ENCODE measurements at places on chromosomes 12 and 14. TPM values are rescaled to one million over a fixed set of nuclear protein-coding genes. Genes with fewer than 3 reads are reported as not detected.

DNA sequence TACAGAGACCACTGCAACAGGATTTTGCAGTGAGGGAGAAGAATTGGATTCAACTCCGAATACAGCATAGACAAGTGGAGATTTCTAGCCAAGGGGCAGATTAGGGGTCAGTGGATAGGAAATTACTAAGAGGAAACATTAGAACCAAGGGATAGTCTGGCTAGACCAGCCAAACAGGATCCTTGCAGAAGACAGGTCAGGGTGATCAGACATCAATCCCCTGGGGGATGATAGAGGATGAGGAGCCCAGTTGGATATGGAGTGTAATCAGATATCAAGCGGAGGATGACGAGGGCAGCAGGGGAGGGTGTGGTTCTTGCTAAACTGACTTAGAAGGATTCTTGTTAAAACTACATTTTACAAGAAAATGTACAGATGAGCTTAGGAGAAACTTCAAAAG lies 424.4 kb downstream of the DAD1 start:
- DNase-seq, result no peak

DNA sequence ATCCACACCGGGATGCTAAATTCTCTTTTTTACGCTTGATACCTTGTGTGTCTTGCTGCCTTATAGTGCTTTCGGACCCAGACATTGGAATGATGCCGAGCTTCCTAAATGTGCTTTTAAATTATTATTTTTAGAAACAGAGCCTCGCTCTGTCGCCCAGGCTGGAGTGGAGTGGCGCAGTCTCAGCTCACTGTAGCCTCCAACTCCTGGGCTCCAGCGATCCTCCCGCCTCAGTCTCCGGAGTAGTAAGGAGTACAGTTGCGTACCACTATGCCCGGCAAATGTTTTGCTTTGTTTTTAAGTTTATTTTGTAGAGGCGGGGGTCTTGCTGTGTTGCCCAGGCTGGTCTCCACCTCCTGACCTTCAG lies 489 bp upstream of the EML5 start:
- no peak for DNase-seq

DNA sequence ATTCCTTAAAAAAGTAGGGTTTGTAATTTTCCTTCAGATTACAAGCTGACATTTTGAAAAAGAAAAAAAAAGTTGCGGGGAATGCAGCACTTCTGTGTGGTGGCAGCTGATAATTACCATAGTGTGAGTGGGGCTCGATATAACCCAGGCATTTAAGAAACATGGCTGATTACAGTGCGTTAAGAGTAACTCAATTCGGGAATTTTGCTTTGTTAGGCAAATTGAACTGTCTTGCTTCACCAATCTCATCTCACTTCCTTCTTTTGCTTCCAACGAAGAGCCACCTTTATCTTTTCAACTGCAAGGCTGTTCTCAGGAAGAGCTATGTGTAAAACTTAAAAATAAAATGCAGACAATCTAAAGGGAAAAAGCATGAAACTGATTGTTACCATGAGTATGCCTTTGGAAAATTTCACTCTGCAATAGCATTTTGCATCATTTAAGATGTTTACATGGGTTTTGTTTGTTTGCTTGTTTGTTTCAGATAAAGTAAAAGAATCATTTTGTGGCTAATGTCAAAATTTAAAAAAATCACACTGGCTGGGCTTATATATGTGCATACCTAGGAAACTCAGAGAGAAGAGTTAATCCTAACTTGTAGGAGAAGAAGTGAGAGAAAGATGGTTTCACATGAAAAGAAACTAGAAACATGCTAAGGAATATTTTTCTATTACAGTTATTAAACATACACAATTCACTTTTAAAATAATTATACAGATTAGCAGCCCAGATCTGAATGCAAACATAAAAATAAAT lies 295.9 kb upstream of the ATP2B1 start:
- no peak for DNase-seq

DNA sequence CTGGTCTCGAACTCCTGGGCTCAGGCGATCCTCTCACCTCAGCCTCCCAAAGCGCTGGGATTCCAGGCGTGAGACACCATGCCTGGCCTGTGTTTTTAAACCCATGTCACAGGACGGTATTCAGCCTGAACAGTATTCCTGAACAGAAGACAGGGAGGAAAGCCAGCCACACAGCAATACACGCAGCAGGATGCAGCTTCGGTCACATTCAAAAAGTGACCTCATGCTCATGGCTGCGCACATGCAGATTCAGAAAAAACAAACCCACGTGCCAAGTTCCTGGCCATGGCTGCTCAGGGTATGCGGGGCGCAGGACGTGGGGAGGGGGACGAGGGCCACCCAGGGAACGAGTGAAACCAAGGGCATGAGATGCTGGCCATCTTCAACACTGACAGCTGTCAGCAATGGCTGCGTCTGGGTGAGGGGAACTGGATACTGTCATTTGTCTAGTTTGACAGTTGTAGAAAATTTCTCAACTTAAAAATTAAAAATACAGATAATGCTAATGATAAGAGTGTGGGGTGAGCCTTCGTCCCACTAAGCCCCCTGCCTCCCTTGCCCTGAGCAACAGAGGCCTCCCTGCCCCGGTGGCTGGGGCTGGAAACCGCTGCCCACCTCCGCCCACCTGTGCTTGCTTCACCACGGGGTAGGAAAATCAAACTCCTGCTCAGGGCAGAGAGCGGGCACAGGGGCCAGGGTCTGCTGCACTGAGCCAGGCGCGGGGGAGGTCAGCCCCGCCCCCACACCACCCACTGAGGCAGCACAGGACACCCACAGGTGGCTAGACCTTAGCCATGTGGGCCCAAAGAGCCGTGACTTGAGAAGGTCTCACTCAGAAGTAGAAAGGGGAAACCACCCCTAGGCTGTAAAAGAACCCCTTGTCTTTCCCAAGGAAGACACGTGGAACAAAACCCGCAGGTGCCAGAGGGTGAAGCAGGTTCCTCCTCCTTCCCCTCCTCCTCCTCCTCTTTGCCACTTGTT lies 84.2 kb downstream of the SCARB1 start:
- no peak for DNase-seq

DNA sequence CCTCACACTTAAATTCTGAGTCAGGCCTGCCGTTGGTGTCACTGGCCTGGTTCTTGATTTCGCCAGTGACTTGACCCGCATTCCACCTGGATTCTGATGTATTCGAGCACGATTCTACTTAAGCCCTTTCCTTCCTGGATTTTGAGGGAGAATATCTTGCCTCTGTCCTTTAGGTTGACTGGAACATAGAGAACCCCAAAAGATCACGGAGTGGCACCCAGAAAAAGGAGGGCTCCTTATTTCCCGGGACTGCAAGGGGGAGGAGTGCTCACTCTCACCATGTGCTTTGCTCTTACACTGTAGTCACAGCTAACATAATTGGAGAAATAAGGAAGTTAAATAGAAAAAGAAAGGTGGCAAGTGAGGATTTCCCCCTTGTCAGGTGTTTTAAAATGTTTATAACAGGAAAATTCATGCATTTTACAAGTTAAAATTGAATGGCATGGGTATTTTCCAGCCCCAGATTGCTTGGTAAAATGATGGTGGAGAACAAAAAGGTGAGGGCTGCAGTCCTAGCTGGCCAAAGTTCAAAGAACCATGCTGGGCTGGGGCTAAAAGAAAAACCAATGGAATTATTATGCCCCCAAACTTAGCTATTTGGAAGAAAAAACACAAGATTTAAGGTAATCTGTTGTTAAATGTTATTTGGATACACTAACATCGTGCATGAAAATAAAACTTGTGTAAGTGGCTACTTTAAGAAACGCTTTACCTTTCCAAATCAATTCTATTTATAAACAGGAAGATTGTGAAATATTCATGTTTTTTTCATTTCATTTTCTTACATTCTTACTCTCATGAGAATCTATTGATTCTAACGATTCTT lies 8.9 kb downstream of the FOXA1 start:
- DNase-seq, result no peak

The ANO4 gene
- 1.1 TPM for polyA plus RNA-seq

The LHX5 gene
- polyA plus RNA-seq, result not detected

DNA sequence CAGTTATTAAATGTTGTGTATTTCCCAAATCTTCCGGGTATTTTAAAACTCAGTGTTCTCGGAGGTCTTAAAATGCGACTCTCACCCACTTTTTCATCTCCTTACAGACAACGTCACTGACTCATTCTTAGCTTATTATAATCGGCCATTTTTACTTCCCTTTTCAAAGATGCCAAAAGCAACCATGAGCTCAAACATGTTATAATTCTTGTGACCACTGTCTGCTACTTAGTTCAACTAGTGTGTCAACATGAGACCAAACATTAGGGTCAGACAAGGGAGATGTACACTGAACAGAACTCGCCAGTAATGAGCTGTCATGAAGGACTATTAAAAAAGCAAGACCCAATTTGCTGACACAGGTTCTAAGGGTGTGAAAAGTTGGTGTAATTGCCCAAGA lies 4.2 kb upstream of the GRIP1 start:
- no peak for DNase-seq

The EPYC gene
- polyA plus RNA-seq, result not detected

The MUCL1 gene
- polyA plus RNA-seq, result 0.24 TPM

The PTPRR gene
- 0.47 TPM for polyA plus RNA-seq

DNA sequence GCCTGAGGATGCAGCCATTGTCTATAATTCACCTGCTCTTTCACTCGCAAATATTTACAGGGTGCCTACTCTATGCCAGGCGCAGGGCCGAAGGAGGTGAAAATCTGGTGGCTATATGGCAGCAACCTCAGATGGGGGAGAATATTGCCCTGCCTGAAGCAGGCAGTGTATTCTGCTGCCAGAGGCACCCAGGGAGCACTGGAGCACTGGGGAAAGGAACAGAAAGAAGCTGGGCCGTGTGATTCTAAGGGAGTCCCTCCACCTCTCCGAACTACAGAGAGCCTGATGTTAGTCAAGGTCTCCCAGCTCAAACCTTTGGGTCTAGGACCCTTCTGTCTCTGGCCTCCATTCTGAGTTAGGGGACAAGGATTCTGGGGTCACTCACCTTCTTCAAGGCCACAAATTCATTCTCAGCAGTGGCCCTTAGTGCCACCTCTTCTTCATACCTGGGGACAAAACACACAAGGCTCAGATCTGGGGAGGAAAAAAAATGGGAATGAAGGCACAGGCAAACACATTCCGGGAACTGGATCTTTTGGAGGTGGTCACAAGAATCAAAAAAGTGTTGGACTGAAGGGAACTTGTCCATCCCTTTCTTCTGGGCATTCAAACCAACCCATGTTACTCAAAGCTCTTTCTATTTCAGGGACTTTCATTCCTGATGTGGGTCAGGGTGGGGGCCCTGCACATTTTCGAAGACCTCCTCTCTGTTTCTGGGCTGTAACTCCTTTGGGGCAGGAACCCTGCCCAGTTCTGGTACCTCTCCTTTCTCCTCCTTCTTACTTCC lies 19.3 kb upstream of the KRT86 start:
- no peak for DNase-seq

The RASSF8 gene
- polyA plus RNA-seq, result 80.7 TPM

The MYRFL gene
- polyA plus RNA-seq, result 1.2 TPM

The CCDC60 gene
- not detected for polyA plus RNA-seq

DNA sequence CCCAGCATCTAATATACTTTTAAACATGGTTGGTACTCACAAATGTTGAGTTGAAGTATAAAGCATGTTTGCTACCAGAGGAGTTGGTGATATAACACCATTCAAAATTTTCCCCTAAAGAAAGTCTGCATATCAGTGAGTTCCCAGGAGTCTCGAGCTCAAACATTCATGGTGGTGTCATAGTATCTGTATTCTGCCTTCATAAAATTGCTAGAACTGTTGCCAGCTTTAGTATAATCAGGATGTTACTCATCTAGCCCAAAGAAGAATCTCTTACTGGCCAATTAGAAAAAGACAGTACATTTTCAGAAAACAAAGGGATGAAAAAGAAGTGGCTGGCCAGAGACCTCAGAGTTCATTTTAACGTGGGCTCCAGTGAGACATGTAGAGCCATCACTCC lies 374.7 kb downstream of the KCNH5 start:
- DNase-seq, result no peak

DNA sequence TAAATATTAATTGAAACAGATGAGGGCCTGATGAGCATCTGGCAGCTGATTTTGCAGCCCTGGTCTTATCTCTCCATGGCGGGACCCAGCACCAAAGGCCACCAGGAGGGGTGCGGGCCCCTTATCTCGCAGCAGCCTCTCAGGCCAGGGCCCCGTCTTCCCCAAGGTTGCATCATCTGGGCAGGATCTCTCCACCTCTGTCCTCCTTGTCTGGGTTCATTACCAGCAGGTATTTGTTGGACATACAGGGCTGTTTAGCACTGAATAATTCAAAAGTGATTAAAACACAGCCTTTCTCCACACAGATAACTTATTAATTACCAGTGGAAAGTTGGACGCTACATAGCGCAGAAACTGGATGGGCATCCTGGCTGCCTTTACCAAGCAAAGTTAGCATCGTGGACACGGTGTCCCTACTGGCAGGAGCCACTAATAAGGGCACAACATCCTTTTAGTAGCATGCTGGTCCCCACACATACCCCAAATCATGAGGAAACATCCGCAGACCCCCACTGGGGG lies 25.8 kb downstream of the TMEM120B start:
- no peak for DNase-seq

The DIO3 gene
- 0.20 TPM for polyA plus RNA-seq

- no peak for DNase-seq
Observed at GRCh38 chr12:116661341-116661740, 76.5 kb downstream of the SPRING1 start.

DNA sequence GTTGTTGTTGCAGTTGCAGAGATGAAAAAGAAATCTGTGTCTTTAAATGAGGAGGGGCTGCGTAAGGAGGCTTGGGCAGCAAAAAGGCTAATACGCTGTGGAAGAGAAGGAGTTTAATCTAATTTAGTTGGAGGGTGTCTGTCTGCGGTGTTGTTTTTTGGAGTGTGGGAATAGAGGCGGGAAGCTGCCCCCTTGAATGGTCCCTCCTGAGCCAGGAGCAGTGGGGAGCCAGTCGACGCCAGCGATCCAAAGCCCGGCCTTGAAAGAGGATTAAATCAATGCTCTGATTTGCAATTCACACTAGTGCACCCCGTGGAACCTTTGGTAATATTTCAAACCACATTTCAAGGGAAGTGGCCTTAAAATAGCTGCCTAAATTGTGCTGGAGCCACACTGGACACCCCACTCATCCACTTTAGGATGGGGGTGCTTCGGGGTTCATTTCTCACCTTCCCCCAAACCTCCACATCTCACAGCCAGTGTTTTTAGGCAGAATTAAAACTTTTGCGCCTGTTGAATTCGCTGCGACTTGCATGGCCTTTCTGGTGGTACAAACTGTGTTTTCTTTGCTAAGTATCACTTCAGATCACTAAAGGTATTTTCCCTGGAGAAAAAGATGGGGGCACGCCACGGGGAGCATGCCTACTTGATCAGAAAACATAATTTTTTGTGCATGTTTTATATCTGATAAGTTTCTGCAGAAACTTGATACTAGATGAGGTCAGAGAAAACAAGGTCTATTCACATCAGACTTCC lies 4.1 kb upstream of the FZD10 start:
- DNase-seq, result no peak
